ENCODE measurements at places on chromosomes 3 and 15.

DNA sequence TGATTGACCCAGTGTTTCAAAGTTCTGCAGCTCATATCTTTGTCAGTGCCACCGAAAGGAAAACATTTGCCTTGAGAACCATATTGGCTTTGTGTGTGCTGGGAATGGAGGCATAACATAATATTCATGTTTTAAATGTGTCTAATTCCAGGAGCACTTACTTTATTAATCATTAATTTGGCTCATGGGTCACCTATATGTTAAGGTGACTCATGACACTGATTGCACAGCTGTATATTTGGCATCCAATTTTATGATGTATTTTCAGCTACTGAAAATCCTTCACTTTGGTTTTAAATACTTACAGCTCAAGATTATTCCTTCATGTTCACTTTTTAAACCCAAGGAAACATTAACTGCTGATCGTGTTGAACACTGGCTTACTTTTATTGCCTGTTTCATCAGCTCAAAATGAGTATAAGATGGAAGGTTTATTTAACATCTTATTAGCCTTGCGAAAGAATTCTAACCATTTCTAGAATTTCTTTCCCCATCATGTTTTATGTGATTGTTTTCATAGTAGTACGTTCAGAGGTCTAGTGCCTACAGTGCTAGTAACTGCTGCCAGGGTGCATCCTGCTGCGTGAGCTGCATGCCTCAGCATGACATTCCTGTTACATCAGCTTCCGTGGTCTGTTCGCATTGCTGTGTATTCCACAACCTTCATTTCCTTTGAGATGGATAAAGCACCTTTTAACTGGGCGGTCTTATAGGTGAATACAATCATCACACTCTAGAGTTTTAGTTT, 63.7 kb downstream of the LRCH3 start:
- DNase-seq: no peak

- no peak for DNase-seq
Observed at GRCh38 chr15:93451265-93451664, 362.3 kb upstream of the RGMA start.

DNA sequence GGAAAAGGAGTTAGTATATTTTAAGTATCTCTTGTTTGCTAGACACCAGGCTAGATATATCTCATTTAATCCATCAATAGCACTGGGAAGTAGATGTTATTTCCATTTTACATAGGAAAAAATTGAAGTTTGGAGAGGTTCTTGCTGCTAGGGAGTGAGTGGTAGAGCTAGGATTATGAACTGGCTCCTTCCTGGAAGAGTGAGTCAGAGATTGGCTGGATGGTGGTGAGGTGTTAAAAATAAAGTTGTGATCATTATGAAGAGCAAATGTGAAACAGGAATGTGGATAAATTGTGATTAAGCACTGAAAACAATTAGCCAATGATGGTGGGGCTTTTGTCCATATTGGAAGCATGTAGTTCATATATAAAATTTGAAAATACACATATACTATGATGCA, 234.2 kb downstream of the WNT5A start:
- no peak for DNase-seq

- DNase-seq: no peak
Observed at GRCh38 chr3:122886251-122886650, 91.4 kb downstream of the SLC49A4 start.

Measured in suppressor macrophage treated with lipopolysaccharide for 1 hour (primary cell).